ENCODE measurements at places on chromosomes 7 and 10.

- DNase-seq: no peak
These were observed 160.2 kb upstream of the SVIL start for GRCh38 chr10:29794776-29795611.

DNA sequence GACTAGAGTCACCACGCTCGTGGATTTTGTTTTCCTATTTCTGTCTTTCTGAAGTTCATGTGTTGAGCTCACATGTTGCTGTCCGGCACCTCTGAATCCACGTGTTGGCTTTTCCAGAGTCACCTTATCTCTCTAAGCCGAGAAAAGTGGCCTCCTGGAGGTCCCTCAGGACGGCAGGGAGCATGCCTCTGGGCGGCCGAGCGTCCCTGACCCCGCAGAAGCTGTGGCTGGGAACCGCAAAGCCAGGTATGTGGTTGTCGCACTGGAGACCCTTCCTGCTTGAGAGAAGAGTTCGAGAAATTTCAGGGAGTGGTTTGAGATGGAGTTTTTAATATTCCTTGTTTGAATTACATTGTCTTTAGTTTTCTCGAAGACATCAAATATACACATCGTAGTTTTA lies 12.6 kb downstream of the IQCE start:
- no peak for DNase-seq

- DNase-seq: no peak
These were observed 7.9 kb downstream of the HSPB1 start for GRCh38 chr7:76310102-76310957.

DNA sequence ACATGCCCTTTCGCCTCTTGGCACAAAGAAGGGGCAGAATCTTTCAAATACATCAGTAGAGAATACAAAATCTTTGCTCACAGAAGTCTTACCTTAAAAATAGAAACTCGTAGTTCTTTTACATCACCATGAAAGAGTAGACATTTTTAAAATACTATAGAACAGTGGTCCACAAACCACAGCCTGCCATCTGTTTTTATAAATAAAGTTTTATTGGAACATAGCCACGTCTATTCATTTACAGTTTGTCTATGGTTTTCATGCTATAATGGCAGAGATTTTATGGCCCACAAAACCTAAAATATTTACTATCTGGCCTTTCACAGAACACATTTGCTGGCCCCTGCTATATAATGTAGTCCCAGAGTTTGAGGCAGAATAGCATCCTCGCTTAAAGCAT lies 46.1 kb upstream of the CABCOCO1 start:
- DNase-seq: no peak

Measured in caudate nucleus (tissue), 63 donors.